Activated CD8-positive, alpha-beta memory T cell treated with anti-CD3 and anti-CD28 coated beads for 1 hour (primary cell): ENCODE measurements at places on chromosomes 2 and 18.
A peak's percentile ranks its signal among the peaks of the same experiment; 100 is the strongest.

DNA sequence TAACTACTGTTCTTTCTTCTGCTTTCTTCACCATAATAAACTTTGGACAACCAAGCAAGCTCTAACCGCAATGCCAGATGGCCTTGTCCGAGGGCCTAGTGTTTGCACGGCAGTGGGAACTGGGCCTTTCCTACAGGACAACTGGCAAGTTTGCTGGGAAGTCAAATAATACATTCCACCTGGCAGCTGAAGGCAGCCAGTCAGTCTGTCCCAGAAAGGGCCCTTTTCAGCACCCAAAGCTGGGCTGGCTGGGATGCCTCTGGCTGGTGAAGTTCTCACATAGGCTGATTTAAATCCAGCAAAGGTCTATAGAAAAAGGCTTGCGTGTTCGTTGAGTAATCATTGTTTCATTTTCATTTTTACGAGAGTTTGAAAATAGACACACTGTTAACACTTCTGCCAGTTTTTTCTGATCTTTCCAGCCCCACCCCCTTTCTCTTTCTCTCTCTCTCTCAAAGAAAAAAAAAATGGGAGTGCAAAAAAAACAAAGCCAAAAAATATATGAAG, 110.0 kb upstream of the EPAS1 start:
- DNase-seq = no peak

DNA sequence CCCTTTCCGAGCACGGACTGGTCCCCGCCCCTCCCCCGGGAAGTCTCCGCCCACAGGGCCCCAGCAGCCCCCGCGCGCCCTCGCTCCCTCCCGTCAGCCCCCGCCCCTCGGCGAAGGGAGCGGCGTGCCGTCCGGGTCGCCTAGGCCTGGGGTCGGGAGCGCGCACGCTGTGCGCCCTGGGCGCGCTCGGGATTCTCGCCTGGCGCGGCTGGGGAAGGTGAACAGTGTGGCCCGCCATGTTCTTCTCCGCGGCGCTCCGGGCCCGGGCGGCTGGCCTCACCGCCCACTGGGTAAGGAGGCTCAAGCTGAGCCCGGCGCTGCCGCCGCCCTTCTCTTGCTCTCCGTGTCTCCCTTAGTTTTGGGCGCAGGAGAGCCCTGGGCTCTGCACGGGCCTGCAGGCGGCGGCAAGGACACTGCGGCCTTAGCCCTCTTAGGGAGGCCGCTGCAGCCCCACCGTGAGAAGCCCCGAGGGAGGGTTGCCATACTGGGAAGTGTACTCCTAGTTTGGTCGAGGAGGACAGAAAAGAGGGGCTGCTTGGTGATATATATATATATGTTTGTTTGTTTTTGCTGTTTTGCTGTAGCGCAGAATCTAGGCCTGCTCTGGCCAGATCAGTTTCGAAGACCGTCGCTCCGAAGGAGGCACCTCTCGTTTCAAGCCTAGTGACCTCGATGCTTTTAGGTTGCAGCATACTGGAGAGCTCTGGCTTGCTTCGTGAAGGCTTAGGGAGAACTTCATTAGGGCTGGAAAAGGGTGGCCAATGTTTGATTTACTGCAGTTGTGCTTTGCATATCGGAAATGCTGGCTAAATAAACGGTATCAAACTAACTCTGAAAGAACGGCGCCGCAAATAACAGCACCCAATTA, at the start of gene NDUFV2:
NDUFV2 (plus strand) TSS at position 192 of the 868 bp plus-strand sequence; CDS start at position 237, 45 bp downstream.
- peak; percentile 89 for DNase-seq

DNA sequence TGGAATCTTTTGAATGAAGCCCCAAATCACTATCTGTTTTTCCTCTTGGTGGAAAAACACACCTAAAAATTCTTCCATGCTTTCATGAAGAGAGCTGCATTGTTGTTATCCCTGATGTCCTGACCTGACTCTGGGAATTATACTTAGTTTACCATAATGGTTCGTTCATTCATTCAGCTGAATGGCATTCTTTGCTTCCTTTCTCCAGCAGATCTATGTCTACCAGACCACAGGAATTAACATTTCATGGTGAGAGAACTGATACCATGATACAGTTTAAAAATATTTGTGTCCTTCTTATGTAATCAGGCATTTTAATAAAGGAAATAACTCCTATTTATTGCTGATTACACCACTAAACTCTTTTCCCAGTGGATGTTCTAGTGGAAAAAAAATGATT, 11.1 kb upstream of the SLC4A10 start:
- no peak for DNase-seq

GRCh38 chr2:112048887-112049286, 6.2 kb upstream of the TMEM87B start:
- no peak for DNase-seq

GRCh38 chr2:204680576-204680975, 135.3 kb downstream of the PARD3B start:
- no peak for DNase-seq

DNA sequence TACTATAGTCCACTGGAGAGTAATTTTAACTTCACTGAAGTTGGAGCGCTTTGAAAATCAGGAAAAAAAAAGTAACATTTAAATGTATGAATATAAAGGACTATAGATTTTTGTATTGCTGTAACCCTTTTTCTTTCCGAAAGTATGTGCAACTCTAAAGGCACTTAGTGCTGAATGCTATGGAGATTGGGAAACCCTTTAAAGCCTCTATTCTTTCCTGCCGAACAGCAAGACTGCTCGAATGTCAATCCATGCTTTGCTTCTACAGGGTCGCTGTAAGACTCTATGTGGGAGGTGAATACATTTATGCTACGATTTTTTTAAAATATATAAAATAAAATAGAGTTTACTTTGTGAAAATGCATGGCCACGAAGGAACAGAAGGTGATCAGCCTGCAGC, 825 bp downstream of the GRB14 start:
- DNase-seq = no peak

DNA sequence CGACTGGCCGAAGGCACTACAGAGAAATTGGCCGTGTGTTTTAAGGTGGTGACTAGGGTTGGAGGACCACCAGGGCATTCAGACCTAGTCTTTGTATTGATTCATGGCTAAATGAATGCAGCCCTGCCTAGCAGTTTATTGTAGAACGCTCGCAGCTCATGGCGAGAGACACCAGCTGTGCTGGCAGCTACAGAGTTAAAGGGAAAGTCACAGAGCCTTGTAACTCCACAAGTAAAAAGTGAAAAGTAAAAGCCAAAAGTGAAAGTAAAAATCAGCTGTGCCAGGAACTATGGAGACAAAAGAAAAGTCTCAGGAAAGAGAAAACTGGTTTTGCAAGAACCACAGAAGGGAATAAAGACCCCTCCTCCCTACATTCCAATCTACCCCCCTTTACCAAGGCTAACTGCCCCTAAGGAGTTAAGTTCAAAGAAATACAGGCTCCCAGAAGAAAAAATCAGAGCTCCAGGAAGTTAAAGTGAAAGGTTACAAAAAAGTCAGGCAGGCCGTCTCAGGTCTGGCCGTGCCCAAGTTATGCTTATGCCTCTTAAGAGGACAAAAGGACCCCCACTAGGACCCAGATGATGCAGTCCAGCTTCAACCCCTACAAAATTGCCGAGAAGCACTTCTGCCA, 46.4 kb upstream of the SELENOI start:
- DNase-seq = no peak

- DNase-seq = no peak
Observed at GRCh38 chr2:99841749-99842148, 300.6 kb downstream of the AFF3 start.

GRCh38 chr2:46977280-46977665, 61.7 kb upstream of the MCFD2 start:
- no peak for DNase-seq

GRCh38 chr2:186032102-186032738, 293.6 kb downstream of the FSIP2 start:
- DNase-seq = no peak
